ENCODE measurements at places on chromosomes 6 and 20. TPM values are rescaled to one million over a fixed set of nuclear protein-coding genes. Genes with fewer than 3 reads are reported as not detected.
A peak's percentile ranks its signal among the peaks of the same experiment; 100 is the strongest.

LAMA2 gene
- 1.5 TPM for total RNA-seq

DNA sequence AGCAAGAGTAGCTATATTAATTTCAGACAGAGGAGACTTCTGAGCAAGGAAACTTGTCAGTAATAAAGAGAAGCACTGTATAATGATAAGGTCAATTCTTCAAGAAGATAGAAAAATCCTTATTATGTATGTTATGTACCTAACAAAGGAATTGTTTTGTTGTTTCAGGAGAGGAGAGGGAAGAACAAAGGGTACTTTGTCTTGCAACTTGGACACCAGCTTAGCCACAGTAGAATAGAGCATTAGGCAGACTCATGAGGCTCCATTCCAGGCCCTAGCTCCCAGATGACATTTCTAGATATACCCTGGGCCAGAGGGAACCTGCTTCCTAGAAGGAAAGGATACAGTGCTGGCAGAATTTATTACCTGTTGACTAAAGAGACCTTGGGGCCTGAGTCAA lies 6.5 kb upstream of the NUS1 start:
- DNase-seq = no peak

CPNE5 gene
- total RNA-seq = 0.56 TPM

DNA sequence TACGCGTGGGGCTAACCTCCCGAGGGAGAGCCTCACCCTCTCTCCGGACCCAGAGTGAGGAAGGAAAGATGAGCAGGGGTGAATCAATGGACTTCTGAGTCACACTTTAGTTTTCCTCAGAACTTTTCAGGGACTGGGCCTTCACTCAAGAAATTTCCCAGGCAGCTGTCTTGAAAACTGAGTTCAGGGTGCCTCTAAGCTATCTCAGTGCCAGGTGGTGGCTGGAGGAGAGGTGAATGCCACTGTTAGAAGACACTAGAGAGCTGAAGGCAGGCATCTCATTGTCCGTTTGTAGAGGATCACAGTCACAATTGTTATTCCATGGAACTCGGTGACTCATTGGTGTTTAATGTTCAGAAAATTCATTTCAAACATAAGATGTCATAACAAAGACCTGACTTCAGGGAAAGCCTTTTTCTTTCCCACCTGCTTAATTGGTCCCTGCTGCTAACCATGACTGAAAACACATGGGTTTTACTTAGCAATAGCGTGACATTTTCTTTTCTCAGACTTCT lies 5.3 kb upstream of the SERPINB6 start:
- DNase-seq = no peak

DNA sequence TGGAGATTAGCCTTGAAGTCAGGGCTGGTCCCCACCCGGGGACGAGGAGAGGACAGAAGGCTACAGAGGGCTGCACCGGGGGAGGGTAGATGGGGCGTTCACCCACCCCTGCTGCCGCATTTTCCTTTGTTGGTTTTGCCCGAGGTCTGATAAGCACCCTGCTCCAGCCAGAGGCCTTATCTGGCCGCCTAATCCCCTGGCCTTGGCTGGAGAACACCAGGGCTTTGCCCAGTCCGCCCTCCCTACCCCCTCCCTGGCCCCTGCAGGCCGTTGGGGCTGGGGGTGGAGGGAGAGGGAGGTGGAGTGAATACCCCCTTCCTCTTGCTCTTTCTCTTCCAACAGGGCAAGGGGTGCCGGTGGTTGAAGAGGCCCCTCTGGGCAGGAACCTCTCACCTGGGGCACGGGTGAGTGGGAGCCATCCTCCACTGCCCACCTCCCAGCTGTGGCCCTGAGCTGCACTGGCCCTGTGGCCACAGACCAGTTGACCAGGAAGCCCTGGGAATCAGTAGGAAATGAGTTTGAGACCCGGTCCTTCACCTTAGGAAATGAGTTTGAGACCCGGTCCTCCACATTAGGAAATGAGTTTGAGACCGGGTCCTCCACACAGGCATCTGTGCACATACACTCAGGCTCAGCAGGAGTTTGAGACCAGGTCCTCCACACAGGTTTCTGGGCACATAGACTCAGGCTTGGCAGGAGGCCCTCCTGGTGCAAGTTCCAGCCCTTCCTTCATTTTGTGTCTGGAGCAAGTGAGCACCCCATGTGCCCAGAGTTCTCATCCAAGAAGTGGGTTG lies 12.0 kb upstream of the GATA5 start:
- DNase-seq = no peak

PKIB gene
- total RNA-seq = 153 TPM

SPTLC3 gene
- 4.2 TPM for total RNA-seq

LAMA5 gene
- 63.9 TPM for total RNA-seq

GRCh38 chr20:21569586-21569985 lies 55.7 kb upstream of the NKX2-2 start:
- no peak for DNase-seq

GRCh38 chr6:166608774-166609173 lies 18.3 kb downstream of the RPS6KA2 start:
- no peak for DNase-seq

DNA sequence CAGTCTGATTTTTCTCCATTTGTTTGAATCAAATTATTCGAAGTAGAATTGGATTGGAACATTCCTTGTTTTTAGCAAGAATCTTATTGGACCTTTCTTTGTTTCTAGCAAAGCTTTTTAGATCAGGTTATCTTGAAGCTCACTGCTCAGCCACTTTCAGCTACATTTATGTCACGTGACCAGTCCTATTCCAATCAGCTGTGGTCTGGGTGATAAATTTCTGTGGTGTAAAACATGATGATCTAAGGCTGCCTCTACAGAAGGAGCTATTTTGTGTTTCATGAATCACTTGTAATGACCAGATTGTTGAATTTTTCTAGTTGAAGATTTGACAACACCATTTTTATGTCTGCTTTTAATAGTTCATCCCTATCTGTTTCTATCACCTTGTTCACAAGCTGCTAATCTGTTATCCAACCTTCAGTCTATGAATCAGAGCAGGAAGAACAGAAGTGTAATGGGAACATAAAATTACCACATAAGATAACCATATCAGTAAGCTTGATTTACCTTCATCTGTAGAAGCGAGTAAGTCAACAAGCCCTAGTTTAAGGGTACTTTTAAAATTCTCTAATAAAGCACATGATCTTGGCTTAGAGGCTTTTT lies 101.0 kb upstream of the MAP3K7 start:
- no peak for DNase-seq

SLC17A3 gene
- total RNA-seq = not detected

AVP gene
- not detected for total RNA-seq

SYCP2L gene
- 12.5 TPM for total RNA-seq

- no peak for DNase-seq
Observed at GRCh38 chr20:50729901-50730764, 1.2 kb upstream of the PARD6B start.

GRCh38 chr20:51185861-51186260 lies 163.0 kb upstream of the KCNG1 start:
- no peak for DNase-seq

C6orf62 gene
- total RNA-seq = 71.5 TPM

DNA sequence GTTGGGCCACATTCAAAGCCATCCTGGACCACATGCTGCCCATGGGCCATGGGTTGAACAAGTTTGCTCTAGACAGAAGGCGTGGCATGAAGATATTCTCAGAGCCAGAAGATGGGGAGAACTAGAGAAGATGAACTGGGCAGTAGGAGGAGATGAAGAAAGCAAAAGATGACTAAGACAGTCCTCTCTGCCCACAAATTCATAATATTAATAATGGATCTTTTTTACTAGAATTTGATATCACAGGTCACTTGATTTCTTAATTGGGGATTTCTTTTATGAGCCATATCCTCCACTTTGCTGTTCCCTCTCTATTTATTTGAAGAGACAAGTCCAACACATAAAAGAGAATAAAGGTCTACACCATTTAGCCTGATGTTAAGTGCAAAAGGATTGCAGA lies 25.5 kb upstream of the EDN1 start:
- no peak for DNase-seq

- DNase-seq = no peak
Observed at GRCh38 chr6:93164781-93165180, 254.6 kb downstream of the EPHA7 start.

- DNase-seq = peak; percentile 69
Observed at GRCh38 chr20:3106658-3107463, 22.3 kb upstream of the AVP start.

TEAD3 gene
- 9.7 TPM for total RNA-seq

- DNase-seq = peak; percentile 96
Observed at GRCh38 chr20:49484180-49485140, 2.0 kb upstream of the KCNB1 start.

TCP1 gene
- 264 TPM for total RNA-seq
